ENCODE measurements at places on chromosomes 4 and X. TPM values are rescaled to one million over a fixed set of nuclear protein-coding genes. Genes with fewer than 3 reads are reported as not detected.

GRCh38 chrX:118666521-118666920 is 60.9 kb upstream of the IL13RA1 start:
- DNase-seq, result peak; percentile 11

- no peak for DNase-seq
Observed at GRCh38 chr4:142164767-142165500, 528.6 kb downstream of the IL15 start.

DNA sequence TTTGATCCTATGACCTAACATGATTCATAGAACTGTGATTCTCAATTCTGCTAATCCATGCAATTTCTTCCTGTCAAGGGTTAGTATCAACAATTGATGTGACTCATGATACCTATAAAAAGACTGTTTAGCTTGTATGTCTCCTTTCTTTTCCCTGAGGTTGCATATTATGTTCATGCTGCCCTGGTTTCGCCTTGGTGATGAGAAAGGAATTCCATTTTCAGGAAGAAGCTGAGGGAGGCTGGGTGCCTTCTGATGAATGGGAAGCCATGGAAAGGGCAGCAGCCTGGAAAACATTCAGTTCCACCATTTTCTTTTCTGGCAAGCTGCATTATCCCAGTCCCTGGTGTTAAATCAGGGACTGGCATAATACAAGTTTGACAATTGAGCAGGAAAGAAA is 976.5 kb downstream of the RPA4 start:
- no peak for DNase-seq

DNA sequence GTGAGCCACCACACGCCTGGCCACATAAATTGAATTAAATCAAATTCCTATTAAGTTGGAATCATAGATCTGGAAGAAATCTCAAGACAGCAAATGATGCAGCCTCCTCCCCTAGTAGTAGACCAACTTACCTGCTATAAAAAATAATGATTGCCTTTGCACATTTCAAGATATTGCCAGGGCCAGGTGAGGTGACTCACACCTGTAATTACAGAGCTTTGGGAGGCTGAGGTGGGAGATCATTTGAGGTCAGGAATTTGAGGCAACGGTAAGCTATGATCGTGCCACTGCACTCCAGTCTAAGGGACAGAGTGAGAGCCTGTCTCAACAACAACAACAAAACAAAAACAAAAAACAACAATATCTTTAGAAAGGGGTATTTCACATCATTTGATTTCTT is 17.0 kb upstream of the WWC2 start:
- no peak for DNase-seq

GRCh38 chr4:67198727-67199126 is 346.6 kb downstream of the CENPC start:
- peak; percentile 47 for DNase-seq

- DNase-seq, result no peak
Observed at GRCh38 chr4:153595894-153596601, 88.0 kb upstream of the TLR2 start.

DNA sequence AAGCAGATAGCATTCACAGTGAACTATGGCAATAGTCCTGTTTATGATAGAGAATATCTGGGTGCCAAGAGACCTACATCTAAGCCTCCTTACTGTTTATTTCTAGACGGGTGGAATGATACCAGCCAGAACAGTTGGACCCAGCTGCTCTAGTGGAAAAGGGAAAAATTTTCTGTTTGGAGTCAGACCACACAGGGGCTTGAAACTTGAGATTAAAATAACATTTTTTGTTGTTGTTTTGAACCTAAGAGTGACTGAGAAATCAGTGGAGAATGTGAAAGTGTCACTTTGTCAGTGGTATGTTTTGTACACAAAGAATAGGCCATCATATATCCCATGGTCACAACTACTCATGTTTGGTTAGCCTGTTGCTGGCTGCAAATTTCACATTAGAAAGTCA is 105.7 kb downstream of the AGTR2 start:
- DNase-seq, result no peak

DNA sequence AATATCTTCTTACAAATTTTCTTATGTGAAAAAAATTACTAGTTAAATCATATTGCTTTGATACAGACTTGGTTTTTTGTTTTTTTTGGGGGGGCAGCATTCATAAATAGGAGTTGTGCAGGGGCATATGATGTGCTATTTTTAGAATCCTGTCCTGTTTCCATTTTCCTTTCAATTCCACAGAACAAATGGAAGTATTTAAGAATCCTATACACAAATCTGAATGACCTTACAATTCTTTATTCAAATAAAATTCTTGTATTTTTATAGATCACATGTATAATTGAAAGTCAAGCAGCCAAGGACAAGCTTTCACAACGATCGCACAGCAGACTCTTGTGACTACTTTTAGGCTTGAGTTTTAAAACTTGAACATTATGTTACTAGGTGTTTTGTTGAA is 523.9 kb downstream of the ANKRD50 start:
- no peak for DNase-seq

DNA sequence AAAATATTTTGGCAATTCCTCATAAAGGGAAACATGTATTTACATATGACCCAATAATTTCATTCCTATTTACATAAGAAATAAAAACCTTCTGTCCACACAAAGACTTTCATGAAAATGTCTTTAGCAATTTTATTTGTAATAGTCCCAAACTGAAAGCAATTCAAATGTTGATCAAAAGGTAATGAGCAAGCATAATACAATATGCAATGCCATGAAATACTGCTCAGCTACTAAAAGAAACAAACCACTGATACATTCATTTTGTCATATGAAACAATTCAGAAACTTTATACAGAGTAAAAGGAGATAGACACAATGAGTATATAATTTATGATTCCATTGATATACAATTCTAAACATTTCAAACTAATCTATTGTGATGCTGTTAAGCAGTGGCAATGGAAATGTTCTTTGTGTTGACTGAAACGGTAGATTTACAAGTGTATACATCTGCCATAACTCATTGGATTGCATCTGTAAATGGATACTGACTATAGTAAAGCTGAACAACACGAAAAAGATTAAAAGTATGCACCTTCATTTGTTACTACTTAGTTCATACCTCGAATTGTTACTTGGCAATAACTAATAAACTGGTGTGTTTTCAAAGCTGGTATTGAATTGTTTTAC is 335.6 kb downstream of the GASK1B start:
- DNase-seq, result no peak

DNA sequence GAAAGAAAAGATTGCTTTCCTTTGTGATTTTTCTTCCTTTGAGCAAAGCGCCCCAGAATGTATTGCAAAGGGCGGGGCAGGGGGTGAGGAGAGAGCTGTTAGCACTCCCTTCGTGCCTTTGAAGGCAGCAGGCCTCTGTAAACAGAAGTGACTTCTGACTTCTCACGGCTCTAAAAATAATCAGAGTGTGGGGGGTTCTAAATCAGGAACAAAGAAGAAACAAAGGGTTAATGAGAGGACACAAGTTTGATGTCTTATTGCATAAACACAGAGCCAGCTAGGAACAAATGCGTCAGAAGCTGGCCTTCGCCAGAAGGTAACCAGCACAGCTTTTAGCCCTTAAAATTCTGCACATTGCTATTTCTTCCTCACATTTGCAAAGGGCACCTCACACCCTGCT is 626.2 kb downstream of the MID1IP1 start:
- DNase-seq, result no peak

- DNase-seq, result no peak
Observed at GRCh38 chrX:153853902-153854267, 23.5 kb upstream of the PDZD4 start.

- DNase-seq, result peak; percentile 67
Observed at GRCh38 chrX:153871946-153872878, 13.8 kb downstream of the L1CAM start.

GRCh38 chr4:102647117-102647516 is 113.7 kb downstream of the MANBA start:
- DNase-seq, result no peak

GRCh38 chr4:71231129-71232055 is 107.4 kb upstream of the SLC4A4 start:
- DNase-seq, result no peak

Gene LSM6
- total RNA-seq, result 17.0 TPM

Gene SSX3
- total RNA-seq, result not detected

- DNase-seq, result peak; percentile 55
Observed at GRCh38 chr4:152342293-152342692, 193.6 kb downstream of the FBXW7 start.

Gene CRLF2
- 0.29 TPM for total RNA-seq

- no peak for DNase-seq
Observed at GRCh38 chrX:7146703-7147412, 654 bp upstream of the STS start.

Gene SPANXB1
- total RNA-seq, result not detected

- no peak for DNase-seq
Observed at GRCh38 chr4:165326831-165327210, 648 bp upstream of the MSMO1 start.

DNA sequence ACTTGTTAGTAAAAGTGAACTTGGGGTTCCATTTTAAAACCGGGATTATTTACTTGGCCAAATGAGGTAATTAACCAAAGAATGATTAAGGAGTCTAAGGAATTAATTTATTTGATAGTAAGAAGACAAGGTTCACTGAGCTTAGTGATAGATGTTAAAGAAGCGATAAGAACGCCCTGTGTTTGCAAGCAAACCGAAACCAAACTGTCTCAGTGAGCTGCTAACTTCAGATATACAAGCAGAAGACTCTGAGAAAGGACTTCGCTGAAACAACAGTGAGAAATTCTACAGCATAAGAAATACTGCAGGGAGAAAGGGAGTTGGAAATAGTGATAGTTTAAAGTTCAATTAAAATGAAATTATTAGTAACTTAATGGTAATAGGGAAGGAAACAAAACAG is 37.6 kb upstream of the SHISA3 start:
- DNase-seq, result no peak

Gene DRP2
- total RNA-seq, result 0.59 TPM

Gene ANKRD17
- 49.9 TPM for total RNA-seq

GRCh38 chr4:168634276-168634802 is 137.5 kb downstream of the PALLD start:
- DNase-seq, result peak; percentile 90

Gene WNK3
- 1.1 TPM for total RNA-seq

DNA sequence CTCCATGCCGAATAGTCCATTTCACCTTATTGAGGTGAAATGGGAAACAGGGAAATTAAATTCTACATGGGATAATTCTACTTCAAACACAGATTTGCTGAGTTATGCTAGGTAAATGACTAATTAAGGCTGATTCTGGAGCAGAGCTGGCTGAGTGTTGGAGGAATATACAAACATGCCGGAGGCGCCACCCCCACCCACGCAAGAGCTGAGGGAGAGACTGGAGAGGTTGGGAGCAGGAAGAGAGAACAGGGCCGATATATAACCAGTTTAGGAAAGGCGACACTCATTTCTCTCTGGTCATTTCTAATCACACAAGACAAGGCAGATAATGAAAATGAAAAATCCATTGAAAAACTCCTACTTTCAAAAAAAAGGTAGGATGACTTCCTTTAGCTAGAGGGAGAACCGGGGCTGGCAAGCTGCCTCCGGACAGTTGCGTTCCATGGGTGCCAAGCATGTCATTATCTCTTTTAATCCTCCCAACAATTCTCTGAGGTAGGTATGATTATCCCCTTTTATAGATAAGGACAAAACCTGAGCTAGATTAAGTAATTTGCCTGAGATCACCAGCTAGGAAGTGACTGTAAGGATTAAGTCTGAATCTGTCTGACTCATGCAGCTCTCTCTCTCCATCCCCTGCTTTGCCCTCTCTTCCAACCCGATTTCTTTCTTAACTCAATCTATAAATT is 27.6 kb upstream of the CFAP299 start:
- no peak for DNase-seq

DNA sequence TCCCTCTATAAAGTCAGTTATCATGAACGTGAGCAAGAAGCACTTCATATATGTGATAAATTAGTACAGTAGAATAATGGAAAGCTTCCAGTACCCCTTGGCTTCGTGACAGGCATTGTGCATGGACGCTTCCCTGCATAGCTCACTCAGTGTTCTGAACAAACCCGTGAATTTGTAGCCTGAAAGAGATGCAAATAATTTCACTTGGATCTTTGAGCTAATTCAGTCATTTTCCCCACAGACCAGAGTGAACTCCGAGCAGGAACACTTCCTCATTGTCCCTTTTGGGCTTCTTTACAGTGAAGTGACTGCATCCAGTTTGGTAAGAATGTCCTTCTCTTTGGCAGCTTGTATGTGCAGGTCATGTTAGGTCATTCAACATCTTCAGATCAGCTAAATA is 50.1 kb downstream of the ADD1 start:
- DNase-seq, result no peak

DNA sequence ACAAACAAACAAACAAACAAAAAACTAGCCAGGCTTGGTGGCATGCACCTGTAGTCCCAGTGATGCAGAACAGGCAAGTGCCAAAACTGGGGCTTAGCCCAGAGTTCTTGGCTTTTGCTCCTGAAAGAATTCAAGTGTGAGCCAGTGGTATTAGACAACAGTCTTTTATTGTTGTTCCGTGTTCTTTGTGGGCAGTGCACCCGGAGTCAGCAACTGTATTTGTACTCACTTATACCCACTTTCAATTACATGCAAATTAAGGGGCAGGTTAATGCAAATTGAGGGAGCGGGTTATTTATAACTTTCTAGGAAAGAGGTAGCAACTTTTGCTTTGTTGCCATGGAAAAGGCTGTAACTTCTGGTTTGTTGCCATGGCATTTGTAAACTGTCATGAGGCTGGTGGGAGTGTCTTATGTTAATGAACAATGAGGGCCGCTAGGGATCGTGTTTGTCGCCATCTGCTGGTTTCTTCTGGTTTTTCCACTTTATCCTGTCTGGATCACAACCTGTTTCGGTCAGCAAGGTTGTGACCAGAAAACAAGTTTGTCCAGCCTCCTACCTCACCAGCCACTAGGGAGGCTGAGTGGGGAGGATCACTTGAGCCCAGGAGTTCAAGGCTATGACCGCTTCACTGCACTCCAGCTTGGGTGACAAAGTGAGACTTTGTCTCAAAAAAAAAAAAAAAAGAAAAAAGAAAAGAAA is 88.8 kb upstream of the ESX1 start:
- no peak for DNase-seq

Gene FAM241A
- total RNA-seq, result 2.1 TPM

- DNase-seq, result no peak
Observed at GRCh38 chr4:53477636-53478035, 100.2 kb downstream of the FIP1L1 start.

All from osteoblast (primary cell).